ENCODE measurements at places on chromosomes 11 and 22.

DNA sequence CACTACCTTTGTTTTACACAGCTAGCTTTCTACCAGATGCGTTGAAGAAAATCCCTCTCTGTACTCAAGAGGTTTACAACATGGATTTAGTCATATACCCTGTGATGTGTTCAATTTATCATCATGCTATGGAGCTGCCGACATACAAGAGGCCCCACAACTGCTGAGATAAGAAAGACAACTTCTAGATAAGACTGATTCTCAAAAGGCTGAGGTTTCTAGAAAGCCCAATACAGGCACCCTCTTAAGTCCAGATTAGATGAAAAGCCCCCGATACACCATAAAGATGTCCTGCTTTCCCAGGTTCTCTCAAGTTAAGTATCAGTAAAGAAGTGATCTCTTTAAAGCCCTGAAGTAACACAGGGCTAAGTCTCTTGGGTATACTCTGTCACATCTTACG is 14.3 kb downstream of the MTCH2 start:
- no peak for DNase-seq

GRCh38 chr11:23875176-23875850 is 621.5 kb upstream of the LUZP2 start:
- no peak for DNase-seq

DNA sequence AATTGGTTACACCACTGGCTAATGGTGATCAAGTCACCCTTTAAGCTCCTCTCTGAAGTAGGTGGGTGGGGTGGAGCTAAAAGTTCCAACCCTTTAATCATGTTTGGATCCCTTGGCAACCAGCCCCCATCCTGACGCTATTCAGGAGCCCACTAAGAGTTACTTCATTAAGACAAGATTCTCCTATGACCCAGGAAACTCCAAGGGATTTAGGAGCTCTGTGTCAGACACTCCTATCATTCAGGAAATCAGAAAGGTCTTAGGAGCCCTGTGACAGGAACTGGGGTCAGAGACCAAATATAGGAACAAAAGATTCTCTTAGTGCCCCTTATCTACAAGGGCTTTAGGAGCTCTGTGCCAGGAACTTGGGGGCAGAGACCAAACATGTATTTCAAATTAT is 141.3 kb downstream of the ATG16L2 start:
- no peak for DNase-seq

- no peak for DNase-seq
Observed at GRCh38 chr11:76105637-76106036, 100.7 kb downstream of the WNT11 start.

GRCh38 chr11:9151631-9152030 is 60.2 kb upstream of the SCUBE2 start:
- DNase-seq: no peak

DNA sequence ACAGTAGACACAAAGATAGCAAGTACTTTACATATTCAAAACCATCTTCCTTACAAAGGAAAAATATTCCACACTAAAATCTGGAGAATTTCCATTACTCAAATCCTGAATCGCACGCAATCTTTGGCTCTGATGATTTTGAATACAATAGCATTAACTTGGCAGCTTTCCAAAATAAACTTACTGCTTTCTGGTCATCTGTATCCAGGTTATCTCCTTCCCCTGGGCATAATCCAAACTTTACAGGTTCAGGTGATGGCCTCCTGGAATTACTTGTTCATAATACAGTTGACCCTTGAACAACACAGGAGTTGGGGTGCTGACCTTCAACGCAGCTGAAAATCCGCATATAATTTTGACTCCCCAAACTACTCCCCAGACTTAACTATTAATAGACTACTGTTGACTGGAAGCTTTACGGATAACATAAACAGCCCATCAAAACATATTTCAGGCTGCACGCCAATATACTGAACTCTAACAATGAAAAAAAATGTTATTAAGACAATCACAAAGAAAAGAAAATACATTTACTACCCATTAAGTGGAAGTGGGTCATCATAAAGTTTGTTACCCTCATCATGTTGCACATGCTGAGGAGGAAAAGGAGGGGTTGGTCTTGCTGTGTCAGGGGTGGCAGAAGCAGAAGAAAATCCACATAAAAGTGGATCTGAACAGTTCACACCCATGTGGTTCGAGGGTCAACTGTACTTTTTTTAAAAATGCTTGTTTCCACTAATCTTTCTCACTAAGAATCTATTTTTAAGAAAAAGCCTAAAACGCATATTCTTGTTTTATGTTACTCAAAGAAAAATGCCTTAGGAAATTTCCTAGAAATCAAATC is 6.5 kb downstream of the MTMR2 start:
- no peak for DNase-seq

- no peak for DNase-seq
Observed at GRCh38 chr22:43722444-43722843, 89.7 kb downstream of the EFCAB6 start.

DNA sequence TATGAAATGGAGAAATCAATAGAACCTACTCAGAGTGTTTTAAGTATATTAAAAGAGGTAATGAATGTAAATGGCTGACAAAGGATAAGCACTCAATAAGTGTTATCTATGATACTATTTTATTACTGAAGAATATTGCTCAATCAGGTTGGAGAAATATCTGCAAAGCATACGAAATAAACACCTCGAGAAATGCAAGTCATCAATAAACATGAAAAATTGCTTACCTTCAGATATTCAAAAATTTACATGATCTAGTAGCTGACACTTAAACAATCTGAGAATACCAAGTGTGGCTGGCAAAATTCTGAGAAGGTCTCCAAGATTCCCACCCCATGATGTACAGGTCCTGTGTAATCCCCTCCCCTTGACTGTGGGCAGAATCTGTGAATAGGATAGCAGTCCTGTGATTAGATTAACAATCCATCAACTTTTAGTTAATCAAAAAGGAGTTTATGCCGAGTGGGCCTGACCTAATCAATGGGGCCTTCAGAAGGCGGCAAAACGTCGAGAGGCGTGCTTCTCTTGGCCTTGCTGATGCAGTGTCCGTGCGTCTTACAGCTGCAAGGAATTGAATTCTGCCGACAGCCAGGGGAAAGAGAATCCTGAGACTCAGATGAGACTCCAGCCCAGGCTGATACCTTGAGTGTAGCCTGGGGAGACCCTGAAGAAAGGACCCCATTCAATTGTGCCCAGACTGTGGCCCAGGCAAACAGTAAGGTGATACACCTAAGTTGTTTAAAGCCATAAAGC is 49.1 kb downstream of the SPATA19 start:
- no peak for DNase-seq

- no peak for DNase-seq
Observed at GRCh38 chr11:84887055-84887629, 740.0 kb downstream of the DLG2 start.

DNA sequence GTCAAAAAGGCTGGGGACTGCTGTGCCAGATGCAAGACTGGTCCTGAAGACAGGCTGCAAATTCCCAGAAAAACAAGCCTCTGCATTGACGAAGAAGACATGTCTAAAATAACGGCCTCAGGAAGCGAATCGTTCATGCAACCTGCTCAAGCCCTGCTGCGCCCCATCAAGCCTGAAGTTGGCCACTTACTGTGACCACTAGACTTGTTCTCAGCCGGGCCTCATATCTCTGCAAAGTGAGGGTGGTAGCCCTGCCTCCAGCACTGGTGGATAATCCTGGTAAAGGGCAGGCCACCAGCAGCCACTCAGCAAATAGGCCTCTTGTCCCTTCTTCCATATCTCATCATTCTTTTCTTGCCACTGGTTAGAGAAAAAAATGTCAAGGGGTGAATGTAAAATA is 11.8 kb downstream of the LTO1 start:
- no peak for DNase-seq

DNA sequence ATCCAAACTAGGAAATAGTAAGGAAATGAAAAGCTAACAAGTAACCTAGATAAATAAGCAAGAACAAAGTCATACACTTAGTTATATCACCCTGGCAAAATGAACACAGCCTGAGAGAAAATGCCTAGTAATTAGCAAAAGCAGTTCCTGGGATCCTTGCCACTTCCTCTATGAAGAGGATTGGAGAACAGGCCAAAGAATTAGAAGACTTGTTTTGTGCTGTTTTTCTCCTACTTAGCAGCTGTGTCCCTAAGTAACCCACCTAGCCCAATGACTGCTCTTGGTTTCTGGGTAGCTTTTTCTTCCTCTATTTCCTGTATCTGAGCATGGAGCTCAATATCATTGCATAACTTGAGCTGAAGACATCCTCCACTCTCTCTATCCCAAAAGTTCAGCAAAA is 713.9 kb downstream of the ETS1 start:
- DNase-seq: no peak

DNA sequence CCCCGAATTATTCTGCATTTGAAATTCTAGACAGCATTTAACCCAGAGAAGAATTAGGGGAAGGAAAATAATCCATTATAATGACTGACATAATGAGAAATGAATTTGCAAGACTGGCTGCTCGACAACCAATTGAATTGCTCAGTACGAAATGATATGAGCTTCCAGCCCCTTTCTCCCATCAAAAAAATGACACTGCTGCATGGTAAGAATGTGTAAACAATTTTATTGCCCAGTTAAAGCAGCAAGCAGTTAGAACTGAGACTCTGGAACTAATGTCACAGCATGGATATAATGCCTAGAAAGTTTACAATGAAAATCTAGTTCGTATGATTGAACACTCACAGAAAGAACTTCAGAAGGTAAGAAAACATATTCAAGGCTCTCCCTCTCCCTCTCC is 24.7 kb upstream of the PCF11 start:
- no peak for DNase-seq

GRCh38 chr22:44589831-44590230 is 91.8 kb upstream of the RTL6 start:
- DNase-seq: no peak

GRCh38 chr22:45496451-45496941 is 6.2 kb upstream of the FBLN1 start:
- no peak for DNase-seq

DNA sequence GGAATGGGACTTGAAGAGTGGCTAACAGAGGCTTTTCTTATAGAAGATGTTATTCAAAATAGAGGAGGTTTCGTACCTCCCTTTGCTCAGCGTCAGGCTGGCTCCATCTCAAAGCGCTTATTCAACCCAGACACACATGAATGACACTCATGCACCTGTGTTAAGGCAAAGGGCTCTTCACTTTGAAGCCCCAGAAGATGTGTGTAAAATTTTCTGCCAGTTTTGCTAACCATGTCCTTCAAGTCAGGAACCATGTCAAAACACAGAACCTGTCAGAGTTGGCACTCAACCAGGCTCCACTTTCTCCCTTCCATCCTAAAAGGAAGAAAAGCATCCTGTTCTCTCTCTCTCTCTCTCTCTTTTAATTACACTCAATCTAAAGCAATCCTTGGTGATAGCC is 352.8 kb upstream of the NARS2 start:
- no peak for DNase-seq

DNA sequence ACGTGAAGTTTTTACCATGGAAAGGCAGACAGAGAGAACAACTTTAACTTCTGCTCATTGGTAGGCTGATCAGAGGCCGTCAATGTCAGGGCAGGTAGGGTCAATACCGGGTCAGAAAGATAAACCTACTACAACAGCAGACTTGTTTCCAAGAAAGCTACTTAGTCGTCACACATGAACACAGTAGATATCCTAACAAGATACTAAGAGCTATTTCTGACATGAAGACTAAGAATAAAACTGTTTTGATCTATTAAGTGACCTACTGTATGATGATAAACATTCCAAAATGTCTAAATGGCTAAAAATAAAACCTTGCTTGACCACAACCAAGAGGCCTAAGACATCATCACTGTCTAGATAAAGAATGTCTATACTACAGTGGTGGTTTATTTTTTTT is 231.3 kb downstream of the CADM1 start:
- DNase-seq: no peak

Data from ACHN (cell line).